Stimulated activated CD8-positive, alpha-beta memory T cell treated with anti-CD3 and anti-CD28 coated beads, Interleukin-7, amount 100 ng/mL, for 1 hour (primary cell): ENCODE measurements at places on chromosomes 5 and 9.

GRCh38 chr5:144698484-144698883 lies 527.8 kb downstream of the KCTD16 start:
- DNase-seq = no peak

GRCh38 chr5:161600156-161600555 lies 53.6 kb upstream of the GABRB2 start:
- no peak for DNase-seq

- no peak for DNase-seq
Observed at GRCh38 chr9:68668127-68668526, 36.9 kb upstream of the PIP5K1B start.

DNA sequence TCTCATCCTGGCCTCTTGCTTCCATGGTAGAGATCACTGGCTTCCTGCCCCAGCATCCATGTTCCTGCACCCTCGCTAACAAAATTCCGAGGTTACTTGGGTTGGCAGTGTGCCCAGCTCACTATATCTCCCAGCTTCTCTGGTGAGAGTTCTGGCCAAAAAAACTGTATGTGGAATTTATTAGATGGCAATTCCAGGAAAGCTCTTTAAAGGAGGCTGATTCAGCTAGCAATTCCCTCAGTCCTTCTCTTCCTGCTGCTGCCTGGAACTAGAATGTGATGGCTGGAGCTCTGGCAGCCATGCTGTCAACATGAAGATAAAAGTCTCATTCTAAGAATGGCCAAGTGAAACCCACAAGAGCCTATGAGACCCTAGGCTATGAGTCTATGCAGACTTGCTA lies 88.8 kb downstream of the SECISBP2 start:
- DNase-seq = no peak

- no peak for DNase-seq
Observed at GRCh38 chr9:13675638-13676000, 396.1 kb upstream of the MPDZ start.

GRCh38 chr5:1059884-1060263 lies 51.3 kb downstream of the NKD2 start:
- DNase-seq = no peak

DNA sequence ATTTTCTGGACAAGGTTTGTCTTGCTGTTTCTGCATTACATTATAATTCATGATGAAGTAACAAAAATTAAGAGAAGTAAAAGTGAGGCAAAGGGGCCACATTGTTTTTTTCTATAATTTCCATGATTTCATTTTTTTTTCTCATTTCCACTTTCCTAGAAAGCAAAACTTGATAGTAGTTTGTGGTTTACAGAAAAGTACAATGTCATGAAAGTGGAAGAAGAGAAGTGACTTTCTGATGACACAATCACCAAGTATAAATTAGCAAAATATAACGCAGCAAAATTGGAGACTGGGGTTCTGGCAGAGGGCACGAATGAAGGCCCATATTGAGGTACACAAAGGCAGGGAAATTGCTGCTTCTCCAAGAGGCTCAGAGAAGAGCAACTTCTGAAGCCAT lies 5.0 kb upstream of the IFNA14 start:
- no peak for DNase-seq

- no peak for DNase-seq
Observed at GRCh38 chr5:45113726-45114125, 305.0 kb downstream of the MRPS30 start.

DNA sequence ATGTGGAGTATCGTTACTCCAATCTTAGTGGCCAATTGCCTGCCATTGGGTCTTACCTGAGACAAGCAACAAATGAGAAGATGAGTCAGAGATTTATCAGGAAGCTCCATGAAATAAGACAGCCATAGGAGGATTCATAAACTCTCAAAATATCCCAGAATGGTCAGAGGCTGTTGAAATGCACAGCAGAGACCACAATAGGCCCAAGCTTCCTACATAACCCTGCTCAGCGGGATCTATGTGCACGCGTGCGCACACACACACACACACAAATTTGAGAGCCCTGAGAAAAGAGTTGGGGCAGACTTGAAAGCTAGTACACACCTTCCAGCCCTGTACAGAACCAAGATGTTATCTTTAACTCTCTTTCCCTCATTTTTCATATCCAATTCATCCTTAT lies 9.8 kb downstream of the UIMC1 start:
- no peak for DNase-seq

DNA sequence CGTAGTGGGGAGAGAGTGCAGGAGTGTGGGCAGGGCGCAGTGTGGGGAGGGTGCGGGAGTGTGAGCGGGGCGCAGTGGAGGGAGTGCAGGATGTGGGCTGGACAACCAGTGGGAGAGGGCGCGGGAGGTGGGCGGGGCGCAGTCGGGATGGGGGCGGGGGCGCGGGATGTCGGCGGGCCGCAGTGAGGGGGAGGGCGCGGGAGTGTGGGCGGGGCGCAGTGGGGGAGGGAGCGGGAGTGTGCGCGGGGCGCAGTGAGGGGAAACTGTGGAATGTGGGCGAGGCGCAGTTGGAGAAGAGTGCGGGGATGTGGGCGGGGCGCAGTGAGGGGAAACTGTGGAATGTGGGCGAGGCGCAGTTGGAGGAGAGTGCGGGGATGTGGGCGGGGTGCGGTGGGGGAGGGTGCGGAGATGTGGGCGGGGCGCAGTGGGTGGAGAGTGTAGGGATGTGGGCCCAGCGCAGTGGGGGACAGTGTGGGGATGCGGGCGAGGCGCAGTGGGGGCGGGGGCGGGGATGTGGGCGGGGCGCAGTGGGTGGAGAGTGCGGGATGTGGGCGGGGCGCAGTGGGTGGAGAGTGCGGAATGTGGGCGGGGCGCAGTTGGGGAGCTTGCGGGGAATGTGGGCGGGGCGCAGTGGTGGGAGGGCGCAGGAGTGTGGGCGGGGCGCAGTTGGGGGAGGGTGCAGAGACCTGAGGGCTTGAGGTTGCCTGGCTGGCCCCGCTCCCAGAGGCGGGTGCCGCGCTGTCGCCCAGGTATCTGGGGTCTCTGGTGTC lies at the start of gene NXNL2:
TSS of gene NXNL2 (plus strand) at position 723 of the 770 bp plus-strand sequence. CDS start 257 bp downstream, outside the sequence.
- DNase-seq = peak; percentile 25

DNA sequence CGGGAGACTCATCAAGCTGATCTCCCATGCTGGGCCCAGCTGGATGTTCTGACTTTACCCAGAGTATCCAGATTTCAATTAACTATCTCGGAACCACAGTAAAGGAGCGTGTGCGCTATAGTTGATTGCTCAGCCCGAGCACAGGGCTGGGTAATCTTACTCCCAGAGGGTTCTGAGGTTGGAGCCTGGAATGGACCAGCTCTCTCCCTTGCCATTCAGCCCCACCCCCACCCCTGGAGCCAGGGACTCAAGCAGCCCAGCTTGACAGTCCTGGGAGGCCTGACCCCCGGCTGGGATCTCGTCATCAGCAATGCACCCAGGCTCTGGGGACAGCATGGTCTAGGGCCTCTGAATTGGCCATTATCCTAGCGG lies 23.7 kb upstream of the PTGES start:
- DNase-seq = no peak
